K562 (cell line): ENCODE measurements at places on chromosomes 12 and 14.
A peak's percentile ranks its signal among the peaks of the same experiment; 100 is the strongest.

GRCh38 chr12:58393152-58393551 lies 451.8 kb downstream of the ATP23 start:
- H3K27me3 ChIP-seq = no peaks in the 10 kb centered on the region
- H3K4me1 ChIP-seq = no peaks in the 10 kb centered on the region
- no peak overlapping the region for H3K27ac ChIP-seq
- no peak for DNase-seq
- H3K36me3 ChIP-seq = no peaks in the 10 kb centered on the region

GRCh38 chr12:54424224-54424623 lies 5.2 kb upstream of the ITGA5 start:
- H3K27me3 ChIP-seq = no peaks in the 10 kb centered on the region
- no peak overlapping the region for H3K4me3 ChIP-seq
- H3K36me3 ChIP-seq = no peaks in the 10 kb centered on the region
- H3K4me1 ChIP-seq = peaks cover 44% of the 10 kb centered on the region
- no peak for DNase-seq
- no peak overlapping the region for H3K27ac ChIP-seq

- H3K36me3 ChIP-seq = no peaks in the 10 kb centered on the region
- no peak overlapping the region for H3K4me3 ChIP-seq
- H3K4me1 ChIP-seq = peaks cover under 1% of the 10 kb centered on the region
Measured at GRCh38 chr12:28033538-28033915, 61.0 kb upstream of the PTHLH start.

DNA sequence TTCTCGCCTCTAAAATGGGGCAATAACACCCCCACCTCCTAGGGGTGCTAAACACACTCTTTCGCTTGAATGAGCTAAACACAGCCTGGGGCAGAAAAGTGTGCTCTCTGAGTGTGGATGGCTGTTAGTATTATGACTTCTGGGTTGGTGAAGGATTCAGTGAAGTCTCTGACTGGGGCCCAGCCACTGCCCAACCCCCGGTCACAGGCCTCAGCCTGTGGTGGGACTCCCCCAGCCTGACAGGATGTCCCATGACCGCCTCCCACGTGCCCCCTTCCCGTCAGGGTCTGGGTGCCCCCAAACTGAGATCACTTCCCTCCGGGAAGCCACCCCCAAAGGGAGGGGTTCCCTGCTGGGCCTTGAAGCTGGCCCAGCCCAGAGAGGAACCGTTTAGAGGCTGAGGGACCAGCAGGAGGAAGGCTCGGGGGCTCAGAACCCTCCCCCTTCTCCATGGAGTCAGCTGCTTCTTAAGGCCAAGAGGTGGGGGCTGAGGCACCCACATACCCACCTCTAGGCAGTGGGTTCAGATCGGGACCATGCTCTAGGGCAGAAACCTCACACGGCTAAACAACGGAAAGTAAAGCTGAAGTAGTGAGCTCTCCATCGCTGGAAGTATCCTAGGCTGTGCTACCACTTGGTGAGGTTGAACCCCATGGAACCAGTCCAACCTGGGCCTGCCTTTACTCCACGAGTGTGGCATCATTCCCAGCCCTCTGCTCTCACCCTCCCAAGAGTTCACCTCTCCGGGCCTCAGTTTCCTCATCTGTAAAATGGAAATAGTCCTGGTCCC lies 13.8 kb downstream of the DTX1 start:
- no peak for DNase-seq
- no peaks in the 10 kb centered on the region for H3K36me3 ChIP-seq
- H3K27me3 ChIP-seq = peaks cover 10% of the 10 kb centered on the region

GRCh38 chr12:122003651-122004611 lies 17.8 kb upstream of the BCL7A start:
- H3K4me3 ChIP-seq = no peak overlapping the region
- H3K27me3 ChIP-seq = peaks cover 5% of the 10 kb centered on the region; the same call in 1 of the 3 replicates
- DNase-seq = peak; percentile 45
- no peak overlapping the region for H3K27ac ChIP-seq
- H3K4me1 ChIP-seq = peaks cover 5% of the 10 kb centered on the region; the same call in 2 of the 3 replicates
- H3K36me3 ChIP-seq = no peaks in the 10 kb centered on the region

DNA sequence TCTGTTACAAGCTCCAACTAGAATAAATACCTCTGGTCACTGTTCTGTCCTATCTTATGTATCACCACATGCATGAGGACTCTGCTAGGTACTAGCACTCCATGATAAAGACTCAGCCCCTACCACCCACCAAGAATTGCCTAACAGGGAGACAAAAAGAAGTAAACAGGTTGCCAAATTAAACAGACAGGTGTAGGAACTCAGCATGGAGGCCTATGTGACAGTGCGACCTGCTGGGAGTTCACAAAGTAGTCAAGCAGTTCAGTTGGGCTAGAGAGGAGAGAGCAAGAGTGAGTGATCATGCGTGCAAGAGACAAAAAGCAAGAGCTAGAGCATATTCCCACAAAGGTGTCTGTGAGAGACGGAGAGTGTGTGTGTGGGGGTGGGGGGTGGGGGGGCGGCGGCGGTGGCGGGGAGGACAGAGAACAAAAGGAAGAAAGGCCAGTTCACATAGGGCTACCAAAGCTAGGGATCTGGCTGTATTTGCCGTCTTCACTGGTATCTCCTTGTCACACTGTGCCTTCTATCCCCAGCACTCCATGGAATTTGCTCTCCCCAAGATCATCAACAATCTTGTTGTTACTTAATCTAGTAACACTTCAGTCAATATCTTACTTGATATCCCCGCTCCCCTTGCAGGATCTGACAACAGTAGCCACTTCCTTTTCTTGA lies 81.2 kb downstream of the SPPL3 start:
- no peak for DNase-seq
- H3K36me3 ChIP-seq = no peaks in the 10 kb centered on the region
- H3K4me1 ChIP-seq = no peaks in the 10 kb centered on the region
- H3K27me3 ChIP-seq = no peaks in the 10 kb centered on the region

- DNase-seq = peak; percentile 62
- no peaks in the 10 kb centered on the region for H3K36me3 ChIP-seq
- H3K4me3 ChIP-seq = no peak overlapping the region
- H3K27ac ChIP-seq = peak overlapping the region; percentile 49; the same call in 2 of the 3 replicates
- H3K4me1 ChIP-seq = peaks cover 11% of the 10 kb centered on the region; the same call in 2 of the 3 replicates
Measured at GRCh38 chr14:92785667-92786426, 8.3 kb upstream of the GOLGA5 start.

DNA sequence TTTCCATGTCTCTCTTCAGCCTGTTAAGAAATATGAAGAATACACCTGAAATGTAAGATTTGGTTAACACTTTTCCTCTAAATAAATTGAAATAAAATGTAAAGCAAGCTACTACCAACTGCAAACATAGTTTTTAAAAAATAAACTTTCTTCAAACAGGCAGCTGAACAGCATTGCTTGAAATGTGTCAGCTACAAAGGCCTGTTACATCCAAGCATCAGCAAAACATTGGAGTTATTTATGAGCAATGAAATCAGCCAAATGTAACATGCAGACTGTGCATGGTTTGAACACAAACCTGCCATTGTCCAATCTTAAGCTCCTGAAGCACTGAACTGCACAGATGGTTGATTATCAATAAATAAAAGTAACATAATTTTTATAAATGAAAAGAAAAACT lies 291.3 kb downstream of the ACSS3 start:
- H3K27ac ChIP-seq = no peak overlapping the region
- no peak overlapping the region for H3K4me3 ChIP-seq
- H3K4me1 ChIP-seq = no peaks in the 10 kb centered on the region
- no peak for DNase-seq
- no peaks in the 10 kb centered on the region for H3K36me3 ChIP-seq

DNA sequence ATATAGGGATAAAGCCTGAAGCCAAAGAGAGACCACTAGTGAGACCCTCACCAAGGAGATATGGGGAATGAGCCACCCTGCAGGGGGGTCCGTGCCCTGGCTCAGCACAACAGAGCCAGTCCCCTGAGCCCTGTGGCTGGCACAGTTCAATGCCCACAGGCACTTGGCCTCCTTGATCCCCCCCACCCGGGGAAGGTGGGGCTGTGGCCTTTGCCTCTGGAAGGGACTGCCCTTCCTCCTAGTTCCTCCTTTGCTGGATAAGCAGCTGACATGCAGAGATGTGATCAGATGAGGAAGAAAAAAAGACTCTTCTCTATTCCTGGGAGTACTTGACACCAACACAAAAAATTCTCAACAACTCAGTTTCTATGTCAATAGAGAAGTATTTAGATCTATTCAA lies 19.9 kb downstream of the TTC7B start:
- H3K27ac ChIP-seq = peak overlapping the region; percentile 0; the same call in 1 of the 3 replicates
- no peaks in the 10 kb centered on the region for H3K27me3 ChIP-seq
- H3K4me3 ChIP-seq = no peak overlapping the region
- DNase-seq = peak; percentile 27
- peaks cover 28% of the 10 kb centered on the region; the same call in 2 of the 3 replicates for H3K4me1 ChIP-seq

DNA sequence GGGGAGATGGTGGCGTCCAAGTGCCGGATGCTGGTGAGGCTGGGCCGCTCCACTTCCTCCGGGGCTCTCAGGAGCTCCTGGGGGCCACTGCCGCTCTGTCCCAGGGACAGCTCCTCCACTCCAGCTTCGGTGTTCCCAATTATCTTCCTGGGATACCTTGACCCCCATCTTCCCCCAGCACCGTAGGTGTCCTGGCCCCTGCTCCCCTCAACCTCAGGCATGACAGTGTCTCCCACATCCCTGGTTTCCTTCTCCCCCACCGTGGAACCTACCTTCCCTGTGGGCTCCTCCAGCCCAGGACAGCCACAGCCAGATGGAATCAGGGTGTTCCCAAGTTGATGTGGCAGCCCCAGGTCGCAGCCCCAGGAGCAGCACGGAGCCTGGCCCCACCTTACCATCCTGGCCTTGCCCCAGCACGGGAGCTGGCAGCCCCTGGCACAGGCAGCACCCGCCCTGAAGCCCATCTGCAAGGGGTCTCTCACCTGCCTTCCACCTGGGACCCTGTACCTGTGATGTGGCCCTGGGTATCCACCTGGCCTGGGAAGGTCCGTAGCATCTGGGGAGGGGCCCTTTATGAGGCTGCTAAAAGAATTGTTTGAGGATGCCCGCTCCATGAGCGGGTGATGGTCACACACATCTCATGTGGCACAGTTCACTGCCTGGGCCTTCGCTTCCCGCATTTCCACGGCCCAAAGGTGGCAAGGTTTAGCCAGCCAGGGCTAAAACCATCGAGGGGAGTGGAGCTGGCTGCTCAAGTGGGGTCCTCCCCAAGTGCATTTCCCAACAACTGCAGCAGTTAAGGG lies 4.1 kb downstream of the TMEM121 start:
- H3K4me3 ChIP-seq = no peak overlapping the region
- 0 out of 3 replicates have a peak, but pooled peaks cover 2% of the 10 kb centered on the region for H3K27me3 ChIP-seq
- H3K36me3 ChIP-seq = no peaks in the 10 kb centered on the region

DNA sequence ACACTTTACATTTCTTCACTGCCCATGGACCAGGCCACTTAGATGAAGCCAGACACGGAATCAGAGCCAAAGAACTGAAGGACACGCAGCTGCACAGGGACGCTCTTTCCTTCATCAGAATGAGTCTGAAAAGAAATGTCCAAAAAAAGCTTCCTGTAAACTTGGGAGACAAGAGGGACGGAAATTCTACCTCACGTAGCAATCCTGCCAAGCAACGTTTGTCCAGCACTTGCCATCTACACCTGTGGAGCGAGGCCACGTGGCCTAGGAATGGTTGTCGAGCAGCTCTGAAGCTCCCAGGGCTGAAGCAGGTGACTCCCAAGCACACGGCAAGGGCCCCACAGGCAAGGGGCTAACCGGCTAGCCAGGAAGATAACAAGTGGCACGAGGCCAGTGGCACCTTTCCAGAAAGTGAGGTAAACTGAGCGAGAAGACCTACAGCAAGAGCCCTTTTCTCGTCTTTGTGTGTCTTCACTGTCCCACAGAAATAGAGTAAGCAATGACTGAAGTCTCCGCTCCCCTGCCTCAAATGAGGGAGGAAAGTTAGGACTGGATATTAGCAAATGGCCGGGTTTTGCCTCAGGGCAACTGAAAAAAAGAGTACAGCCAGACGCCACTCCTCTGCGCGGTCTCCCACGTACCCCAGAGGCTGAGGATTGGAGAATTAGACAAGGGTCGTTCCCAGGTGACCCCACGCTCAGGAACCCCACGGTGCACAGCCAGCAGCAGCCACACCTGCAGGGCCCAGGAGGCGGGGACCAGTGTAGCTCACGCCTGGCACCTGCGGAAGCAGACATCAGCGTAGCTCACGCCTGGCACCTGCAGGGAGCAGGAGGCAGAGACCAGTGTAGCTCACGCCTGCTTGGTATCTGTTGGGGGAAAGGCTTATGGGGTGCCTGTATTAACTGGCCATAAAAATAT lies 7.7 kb downstream of the ZNF605 start:
- no peaks in the 10 kb centered on the region; the same call in 2 of the 3 replicates for H3K36me3 ChIP-seq
- no peaks in the 10 kb centered on the region for H3K27me3 ChIP-seq
- DNase-seq = no peak
- H3K4me3 ChIP-seq = no peak overlapping the region

DNA sequence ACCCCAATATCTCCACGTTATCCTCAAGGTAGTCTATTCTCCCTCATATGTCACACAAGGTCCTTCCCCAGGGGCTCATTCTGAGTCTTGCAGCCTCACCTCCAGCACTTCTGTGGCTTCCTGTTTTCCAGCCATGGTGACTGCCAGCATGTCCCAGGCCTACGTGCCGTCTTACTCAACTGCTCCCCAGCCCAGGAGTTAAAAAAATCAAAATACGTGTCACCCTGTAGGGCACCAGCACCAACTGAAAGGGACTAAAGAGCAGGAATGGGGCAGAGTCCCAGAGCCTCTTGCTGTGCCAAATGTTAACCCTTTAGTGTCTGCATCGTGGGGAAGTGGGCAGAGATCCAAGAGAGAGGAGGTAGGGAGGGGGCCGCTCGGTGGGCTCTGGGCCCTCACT lies 37.0 kb upstream of the MED13L start:
- DNase-seq = no peak
- H3K27me3 ChIP-seq = no peaks in the 10 kb centered on the region
- no peak overlapping the region for H3K4me3 ChIP-seq
- H3K27ac ChIP-seq = no peak overlapping the region

DNA sequence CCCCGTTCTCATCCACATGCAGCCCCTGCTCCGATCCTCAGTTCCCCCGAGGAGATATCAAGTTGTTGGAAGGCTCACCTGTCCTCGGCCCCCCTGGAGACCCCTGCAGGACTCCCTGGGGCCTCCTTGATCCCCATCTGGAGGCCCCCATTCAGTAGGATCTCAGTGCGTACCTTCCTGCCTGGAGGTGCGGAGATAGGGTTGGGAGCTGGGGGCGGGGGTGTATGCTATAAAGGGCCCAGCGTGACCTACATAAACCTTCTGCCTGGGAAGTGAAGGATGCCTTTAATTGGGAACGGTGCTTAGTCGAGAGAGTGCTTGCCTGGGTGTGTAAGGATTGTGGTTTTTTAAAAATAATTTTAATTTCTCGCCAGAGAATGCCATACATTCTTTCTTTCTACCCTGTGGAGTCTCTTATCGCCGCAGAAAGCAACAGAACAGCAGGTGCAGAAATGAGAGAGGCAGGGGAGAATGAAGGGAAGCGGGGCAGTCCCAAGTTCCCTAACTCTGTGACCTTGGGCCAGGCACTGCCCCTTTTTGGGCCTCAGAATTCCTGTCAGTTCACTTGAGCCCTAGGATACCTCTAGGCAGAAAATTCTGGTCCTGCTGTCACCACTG lies 153.7 kb downstream of the TSPAN9 start:
- peaks cover 21% of the 10 kb centered on the region for H3K27me3 ChIP-seq
- no peak for DNase-seq
- H3K36me3 ChIP-seq = no peaks in the 10 kb centered on the region

DNA sequence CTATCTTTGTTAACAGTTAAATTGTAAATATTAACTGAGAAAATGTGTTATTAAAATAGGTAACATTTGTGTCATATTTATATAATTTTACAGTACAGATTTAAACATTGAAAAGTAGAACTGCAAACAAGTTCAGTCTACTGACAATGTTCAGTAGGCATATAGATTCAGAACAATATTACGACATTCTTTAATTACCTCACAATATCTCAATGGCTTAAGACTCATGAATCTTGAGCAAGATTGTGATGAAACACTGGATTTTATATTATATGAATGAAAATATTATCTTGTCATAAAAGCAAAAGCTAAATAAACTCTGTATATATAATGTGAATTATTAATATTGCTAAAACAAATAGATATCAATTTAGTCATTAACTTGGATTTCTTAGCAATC lies 194.9 kb downstream of the ADAMTS20 start:
- H3K27ac ChIP-seq = no peak overlapping the region
- no peak overlapping the region for H3K4me3 ChIP-seq
- no peaks in the 10 kb centered on the region for H3K27me3 ChIP-seq
- no peaks in the 10 kb centered on the region for H3K36me3 ChIP-seq
